ENCODE measurements at places on chromosomes 11 and 22.
A peak's percentile ranks its signal among the peaks of the same experiment; 100 is the strongest.

DNA sequence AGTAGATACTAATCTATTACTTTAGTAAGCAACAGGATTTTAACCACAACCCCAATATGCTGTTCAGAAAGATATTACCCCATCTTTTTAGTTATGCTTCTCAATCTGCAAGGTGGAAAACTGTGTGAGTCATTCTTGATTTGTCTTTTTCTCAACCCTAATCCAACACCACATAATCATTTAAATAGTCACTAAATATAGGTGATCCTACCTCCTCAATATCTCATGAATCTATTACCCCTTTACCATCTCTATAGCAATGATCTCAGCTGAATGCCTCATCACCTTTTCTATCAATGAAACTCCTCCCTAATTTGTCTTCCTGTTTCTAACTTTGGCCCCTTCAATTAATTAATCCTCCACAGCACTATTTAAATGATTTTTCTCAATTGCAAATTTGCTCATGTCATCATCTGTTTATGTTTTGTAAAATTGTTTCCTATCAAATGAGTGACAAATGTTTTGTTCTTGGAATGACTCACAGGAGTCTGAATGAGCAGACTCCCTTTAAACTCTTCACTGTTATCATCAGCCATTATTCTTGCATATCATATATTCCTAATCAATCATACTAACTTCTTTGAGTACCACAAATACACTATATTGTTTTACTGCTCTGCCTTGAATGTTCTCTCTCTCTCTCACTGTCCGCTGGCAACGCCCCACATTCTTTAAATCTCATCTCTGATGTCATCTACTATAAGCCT is 26.1 kb downstream of the SNX19 start:
- DNase-seq = no peak

DNA sequence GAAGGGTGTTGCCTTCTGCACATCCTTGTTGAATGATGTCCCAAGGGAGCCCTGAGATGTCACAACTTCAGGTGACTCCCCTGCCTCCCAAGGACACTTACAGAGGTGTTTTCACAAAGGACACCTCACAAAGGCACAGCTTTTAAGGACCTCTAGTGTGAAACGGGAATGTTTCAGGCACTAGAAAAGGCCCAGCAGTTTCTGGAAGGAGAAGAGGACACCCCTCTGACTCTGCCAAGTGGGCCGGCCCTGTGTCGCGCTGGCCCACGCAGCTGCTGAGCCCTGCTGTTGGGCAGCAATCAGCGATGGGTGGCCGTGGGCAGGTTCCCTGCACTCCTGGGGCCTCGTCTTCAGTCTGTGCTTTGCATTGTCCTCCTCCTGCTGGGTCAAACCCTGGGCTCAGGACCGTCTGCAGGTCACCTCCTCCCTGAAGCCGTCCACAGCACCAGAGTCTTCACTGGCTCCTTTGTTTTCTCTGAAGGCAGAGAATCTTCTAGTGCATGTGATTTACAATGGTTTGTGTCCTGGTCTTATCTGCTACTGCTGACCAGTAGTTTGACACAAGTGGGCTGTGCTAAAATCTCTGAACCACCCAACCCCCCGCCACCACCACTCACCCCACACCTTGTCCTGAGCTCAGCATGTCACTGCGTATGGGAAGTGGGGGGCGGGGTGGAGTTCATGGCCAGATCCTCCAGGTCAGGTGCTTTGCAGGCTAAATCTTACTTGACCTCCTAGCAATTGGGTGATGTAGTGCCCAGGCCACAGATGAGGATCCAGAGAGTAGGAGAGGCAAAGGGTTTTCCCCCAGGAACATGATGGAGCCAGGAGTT is 3.2 kb downstream of the LINC01488 start:
- DNase-seq = no peak

- no peak for DNase-seq
Observed at GRCh38 chr11:23509023-23509422, 648.7 kb upstream of the CCDC179 start.

DNA sequence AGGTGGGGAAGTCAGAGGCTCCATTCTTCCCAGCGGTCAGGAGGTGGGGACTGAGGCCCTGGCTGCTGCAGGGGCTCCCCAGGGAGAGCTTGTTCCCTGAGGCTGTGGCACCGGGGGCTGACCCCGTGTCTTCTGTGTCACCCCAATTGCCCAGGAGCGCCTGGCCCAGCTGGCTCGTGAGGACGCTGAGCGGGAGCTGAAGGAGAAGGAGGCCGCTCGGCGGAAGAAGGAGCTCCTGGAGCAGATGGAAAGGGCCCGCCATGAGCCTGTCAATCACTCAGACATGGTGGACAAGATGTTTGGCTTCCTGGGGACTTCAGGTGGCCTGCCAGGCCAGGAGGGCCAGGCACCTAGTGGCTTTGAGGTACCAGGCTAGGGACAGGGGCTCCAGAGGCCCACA is 53.2 kb downstream of the MYO7A start:
- no peak for DNase-seq

DNA sequence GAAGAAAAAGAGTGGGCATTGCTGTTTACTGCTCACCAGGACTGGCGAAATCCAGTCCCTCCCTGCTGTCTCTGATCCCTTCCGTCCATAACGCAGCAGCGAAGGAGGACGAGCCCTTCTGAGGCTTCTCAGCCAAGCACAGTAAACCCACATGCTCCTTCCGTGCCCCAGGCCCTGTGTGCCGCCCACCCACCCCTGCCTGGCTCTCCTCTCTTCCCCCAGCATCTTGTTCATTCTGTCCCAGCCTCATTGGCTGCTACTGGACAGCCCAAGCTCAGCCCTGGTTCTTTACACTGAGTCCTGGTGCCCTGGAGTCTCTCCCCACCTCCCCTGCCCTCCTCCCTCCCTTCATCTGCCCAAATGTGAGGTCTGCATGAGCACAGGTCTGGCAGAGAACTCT is 559.7 kb downstream of the BRD1 start:
- no peak for DNase-seq

- DNase-seq = no peak
Observed at GRCh38 chr11:85750646-85751045, 60.3 kb downstream of the SYTL2 start.

GRCh38 chr11:94519478-94520084 is 7.3 kb downstream of the C11orf97 start:
- peak; percentile 6 for DNase-seq

DNA sequence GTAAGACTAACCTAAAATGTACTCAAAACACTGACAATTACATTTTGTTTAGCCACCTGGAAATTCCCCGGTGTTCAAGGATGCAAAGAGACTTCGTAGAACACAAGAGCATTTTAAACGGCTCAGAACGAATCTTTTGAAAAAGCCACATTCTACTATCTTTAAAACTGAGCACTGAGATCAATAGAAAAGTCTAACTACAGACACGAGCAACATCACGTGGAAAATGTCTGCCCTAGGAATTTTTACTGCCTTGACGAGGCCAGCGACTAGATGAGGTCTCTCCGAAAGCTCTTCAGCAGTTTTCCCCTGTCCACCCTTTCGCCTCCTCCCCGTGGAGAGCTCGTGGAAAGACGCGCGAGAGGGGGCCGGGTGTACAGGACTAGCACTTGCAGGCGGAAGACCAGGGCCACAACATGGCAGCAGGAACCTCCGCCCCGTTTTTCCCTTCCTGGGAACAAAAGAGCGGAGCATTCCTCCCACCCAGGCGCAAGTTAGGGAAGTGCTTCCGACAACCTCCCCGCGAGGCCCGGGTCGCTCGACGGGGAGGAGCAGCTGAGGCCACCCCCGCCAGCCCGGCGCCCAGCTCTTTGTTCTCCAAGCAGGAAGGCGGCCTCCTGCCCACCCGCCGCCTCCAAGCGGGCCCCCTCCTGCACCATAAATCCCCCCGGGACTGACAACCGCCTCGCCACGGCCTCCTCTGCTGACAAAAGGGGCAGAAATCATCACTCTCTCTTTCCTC is 1.1 kb downstream of the EIF4G2 start:
- DNase-seq = no peak

DNA sequence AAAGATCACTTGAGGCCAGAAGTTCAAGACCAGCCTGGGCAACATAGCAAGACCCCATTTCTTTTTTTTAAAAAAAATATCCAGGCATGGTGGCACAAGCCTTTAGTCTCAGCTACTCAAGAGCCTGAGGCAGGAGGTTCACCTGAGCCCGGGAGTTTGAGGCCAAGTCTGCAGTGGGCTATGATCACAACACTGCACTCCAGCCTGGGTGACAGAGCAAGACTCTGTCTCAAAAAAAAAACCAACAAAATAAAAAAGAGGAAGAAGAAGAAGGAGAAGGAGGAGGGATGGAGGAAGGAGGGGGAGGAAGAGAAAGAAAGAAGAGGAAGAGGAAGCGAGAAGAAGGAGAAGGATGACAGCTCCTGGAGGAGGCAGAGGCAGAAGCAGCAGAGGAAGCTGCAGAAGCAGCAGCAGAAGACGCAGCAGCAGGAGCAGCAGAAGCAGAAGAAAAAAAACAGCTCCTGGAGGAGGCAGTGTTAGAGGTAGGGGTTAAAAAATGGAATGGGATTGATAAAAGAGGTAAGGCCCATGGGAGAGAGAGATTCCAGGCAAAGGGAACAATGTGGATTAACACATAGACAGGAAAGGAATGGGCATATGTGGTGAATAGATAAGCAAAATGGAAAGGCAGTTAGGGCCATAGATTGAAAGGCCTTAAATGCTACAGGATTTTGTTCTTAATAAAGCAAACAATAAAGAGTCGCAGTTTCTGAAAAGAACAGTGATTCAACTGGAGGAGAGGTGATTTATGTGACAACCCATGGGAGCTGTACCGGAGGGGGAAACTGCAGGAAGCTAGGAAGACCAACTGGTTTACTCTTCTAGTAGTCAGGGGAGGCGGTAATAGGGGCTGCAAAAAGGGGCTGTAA is 10.9 kb downstream of the PRCP start:
- no peak for DNase-seq

DNA sequence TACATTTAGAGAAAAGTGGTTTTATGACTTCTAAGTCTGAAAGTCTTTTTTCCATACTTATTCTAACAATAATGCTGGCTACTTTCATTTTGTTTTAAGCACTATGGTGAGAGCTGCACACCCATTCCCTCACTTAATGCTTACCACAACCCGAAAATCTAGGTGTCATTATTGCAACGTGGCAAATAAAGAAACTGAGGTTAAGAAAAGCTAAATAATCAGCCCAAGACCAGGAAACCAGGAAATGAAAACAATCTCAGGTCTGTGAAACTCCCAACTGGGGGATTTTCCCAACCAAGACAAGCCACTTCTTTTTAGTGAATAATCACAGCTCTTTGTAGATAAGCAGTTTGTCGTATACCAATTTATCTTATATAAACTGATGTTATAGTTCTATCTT is 126.3 kb downstream of the SLC1A2 start:
- no peak for DNase-seq

DNA sequence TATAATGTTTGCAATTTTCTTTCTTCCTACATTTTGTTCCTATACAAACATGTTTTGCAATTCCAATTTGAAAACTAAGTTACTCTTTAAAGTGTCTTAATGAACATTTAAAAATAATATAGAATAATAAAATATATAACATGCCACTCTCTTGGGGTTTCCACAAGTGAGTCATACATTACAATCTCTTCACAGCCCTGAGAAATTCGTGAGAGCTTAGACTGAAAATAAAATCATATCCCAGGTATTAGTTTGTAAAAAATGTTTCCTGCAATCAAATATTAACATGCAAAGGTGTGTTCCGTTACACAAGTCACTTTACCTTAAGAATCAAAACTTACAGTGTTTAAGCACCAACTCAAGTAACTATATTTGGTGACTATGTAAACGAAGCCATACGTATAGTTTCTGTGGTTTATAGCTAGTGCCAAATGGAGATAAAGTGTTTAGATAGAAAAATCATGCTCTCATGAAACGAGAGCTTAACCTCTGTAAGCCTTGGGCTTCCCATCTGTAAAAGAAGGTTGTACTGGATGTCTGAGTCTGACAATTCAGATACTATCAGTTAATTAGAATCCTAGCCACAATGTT is 253.6 kb upstream of the ANO3 start:
- no peak for DNase-seq

DNA sequence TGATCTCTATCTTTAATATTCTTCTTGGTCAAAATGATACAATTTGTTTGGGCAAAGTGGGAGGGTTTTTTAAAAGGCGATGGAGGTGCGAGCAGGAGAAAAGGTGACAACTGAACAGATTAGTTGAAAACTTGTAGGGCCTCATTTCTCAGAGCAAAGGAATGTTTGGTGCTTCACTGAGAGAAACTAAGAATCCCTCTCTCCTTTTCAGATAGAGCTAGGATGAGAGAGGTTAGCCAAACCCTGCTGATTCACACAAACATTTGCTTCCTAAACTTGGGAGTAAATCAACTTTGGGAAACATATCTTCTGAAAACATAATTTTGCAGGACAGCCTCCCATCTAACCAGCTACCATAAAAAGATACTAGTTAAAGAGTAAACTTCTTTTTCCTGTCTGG is 57.0 kb downstream of the PHF21A start:
- DNase-seq = no peak

DNA sequence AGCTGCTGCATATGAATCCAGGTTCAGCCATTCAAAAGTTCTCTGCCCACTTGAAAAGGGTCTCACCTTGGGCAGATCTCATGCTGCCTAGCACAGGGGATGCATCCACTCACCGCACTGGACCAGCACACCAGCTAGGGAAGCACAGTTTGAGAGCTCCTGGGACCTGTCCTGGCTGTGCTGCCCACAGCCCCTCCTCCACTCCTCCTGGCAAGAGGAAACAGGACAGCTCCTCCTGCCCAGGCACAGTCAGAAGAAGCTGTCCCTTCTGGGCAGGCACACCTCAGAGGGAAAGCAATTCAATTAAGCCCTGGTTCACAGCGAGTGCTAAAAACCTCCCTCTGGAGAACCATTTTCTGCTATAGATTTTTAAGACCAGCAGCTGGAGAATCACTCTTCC is 146.7 kb downstream of the ST3GAL4 start:
- no peak for DNase-seq

DNA sequence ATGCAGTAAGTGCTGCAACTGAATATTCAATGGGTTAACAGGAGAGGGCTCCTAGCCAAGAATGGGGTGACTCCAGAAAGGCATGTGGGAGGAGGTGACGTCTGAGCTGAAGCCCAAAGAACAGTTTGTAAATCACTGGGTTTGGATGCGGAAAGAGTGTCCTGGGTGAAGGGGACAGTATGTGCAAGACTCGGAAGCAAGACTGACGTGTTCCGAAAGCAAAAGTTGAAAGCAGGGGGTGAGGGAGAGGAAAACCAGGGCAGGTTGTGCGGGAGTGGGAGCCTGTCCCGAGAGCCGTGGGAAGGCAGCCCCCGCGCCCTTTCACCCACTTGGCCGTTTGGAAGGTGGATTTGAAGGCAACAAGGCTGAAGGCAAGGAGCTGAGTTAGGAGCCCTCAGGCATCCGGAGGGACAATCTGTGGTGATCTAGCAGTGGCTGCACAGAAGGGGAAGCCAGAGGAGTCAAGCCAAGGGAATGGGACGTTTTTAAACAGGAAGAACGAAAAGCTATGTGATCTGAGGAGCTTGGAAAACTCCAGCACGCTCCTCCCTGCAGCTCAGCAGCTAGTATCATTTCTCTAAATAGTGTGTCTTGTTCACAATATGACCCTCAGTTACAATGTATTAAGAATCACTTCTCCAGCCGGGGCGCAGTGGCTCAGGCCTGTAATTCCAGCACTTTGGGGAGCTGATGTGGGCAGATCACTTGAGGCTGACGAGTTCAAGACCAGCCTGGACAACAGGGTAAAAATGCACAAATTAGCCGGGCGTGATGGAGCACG is 7.7 kb downstream of the SLC25A18 start:
- no peak for DNase-seq

GRCh38 chr11:35846874-35847273 is 97.0 kb upstream of the LDLRAD3 start:
- DNase-seq = no peak

GRCh38 chr11:19673924-19674729 is 38.5 kb upstream of the NAV2 start:
- DNase-seq = no peak

GRCh38 chr11:61149624-61150615 is 11.3 kb downstream of the VPS37C start:
- DNase-seq = peak; percentile 77

- DNase-seq = no peak
Observed at GRCh38 chr11:73182824-73183321, 35.2 kb upstream of the P2RY2 start.

All from NCI-H2029 treated with DMSO at 0.1 percent for 48 hours (cell line).